Psoas muscle (tissue), 8 donors: ENCODE measurements at places on chromosomes 12 and 14.
A peak's percentile ranks its signal among the peaks of the same experiment; 100 is the strongest.

GRCh38 chr12:126482238-126482889 lies 1417.1 kb downstream of the AACS start:
- H3K4me3 ChIP-seq, result no peak overlapping the region
- H3K27me3 ChIP-seq, result no peaks in the 10 kb centered on the region
- H3K36me3 ChIP-seq, result no peaks in the 10 kb centered on the region
- no peaks in the 10 kb centered on the region for H3K4me1 ChIP-seq

GRCh38 chr12:52856787-52857186 lies 8.0 kb upstream of the KRT78 start:
- no peak for DNase-seq
- H3K4me1 ChIP-seq, result no peaks in the 10 kb centered on the region
- H3K4me3 ChIP-seq, result no peak overlapping the region

DNA sequence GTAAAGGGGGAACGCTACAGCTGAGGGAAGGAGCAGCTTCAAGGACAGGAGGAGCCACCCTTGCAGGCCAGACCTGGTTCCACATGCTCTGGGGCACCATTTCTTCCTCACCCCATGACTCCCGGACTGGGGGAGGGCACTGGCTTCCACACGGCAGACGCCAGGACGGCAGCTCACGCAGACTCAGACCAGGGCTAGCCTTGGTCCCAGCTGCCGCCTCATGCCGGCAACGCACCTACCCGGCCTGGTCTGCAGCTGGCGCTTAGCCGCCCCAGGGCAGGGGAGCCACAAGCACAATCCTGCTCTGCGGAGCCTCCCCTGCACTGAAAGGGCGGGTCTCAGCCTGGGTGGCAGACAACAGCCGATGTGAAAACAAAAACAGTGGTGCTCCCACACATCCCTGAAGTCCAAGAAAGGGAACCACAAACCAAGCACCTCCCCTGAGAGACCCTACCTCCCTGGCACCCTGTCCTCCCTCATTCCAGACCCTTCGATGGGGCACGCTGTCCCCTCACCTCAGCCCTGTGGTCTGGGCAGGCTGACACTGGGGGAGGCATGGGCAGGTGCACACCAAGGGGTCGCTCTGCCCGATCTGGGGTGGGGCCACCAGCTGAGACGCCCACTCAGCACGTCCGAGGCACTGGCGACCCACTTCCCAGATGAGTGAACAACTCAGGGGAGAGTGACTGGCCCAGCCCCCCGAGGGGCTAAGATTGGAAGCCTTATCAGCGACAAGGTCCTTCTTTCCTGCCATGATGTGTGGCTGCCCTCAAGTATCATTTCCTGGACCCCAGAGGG lies 65.0 kb downstream of the CHGA start:
- H3K4me1 ChIP-seq, result no peaks in the 10 kb centered on the region
- peaks cover 4% of the 10 kb centered on the region for H3K36me3 ChIP-seq
- no peak for DNase-seq
- no peak overlapping the region for H3K4me3 ChIP-seq
- no peak overlapping the region for H3K27ac ChIP-seq
- H3K27me3 ChIP-seq, result no peaks in the 10 kb centered on the region

DNA sequence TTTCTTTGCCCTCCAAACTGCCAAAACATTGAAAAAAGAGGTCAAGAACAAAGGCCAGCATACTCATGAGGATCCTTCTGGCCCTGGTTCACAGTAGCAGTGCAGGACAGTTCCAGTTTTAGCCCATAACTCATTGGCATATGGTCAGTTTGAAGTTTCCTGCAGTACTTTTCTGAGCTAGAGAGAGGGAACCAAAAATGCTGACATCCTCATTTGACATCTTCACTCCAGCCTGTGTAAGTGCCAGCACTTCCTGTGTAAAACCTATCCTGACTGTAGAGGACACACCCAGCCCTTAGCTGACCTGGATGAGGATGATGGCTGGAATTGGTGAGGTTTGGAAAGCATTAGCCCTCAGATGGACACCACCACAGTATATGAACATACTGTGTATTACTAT lies 84.1 kb downstream of the FGD4 start:
- no peaks in the 10 kb centered on the region for H3K36me3 ChIP-seq
- no peak overlapping the region for H3K4me3 ChIP-seq
- DNase-seq, result no peak
- H3K27ac ChIP-seq, result peak overlapping the region; percentile 56

DNA sequence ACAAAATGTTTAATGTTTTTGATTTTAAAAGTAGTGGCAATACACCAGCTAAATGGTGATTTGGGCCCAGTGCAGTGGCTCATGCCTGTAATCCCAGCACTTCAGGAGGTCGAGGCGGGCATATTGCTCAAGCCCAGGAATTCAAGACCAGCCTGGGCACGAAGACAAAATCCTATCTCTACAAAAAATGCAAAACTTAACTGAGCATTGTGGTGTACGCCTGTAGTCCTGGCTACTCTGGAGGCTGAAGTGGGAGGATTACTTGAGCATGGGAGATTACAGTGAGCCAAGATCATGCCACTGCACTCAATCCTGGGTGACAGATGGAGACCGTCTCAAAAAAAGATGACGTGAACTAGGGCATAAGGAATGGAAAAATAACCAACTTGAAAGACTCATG lies 4.7 kb downstream of the RPL36AL start:
- peaks cover 17% of the 10 kb centered on the region for H3K4me1 ChIP-seq
- no peak overlapping the region for H3K4me3 ChIP-seq
- no peaks in the 10 kb centered on the region for H3K36me3 ChIP-seq
- H3K27ac ChIP-seq, result no peak overlapping the region
- no peak for DNase-seq

DNA sequence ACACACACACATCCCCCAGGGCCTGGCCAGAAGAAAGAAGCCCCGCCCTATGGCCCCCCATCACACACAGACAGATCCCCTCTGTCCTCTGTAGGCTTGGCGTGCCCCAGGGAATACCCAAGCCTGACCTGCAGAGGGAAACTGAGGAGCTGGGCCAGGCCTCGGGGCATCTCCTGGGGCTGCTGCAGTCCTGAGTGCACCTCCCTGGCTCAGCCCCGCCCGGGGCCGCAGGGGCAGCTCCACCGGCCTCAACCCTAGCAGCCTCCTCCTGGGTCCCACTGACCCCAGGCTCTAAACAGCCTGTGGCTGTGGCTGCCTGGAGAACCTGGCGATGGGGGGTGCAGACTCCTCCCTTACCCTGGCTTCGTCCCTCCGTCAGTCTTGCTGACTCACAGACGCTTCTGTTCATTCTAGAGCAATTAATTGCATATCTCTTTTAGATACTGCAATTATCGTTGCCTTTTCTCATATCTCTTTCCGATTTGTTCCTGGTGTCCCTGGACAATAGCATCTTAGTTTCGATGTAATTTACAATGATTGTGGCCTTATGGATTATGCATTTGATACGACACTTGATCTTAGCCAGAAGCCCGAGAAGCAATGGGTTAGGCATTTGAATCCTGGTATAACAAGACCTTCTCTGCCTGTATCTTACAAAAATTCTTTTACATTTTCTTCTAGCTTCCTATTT lies 45.8 kb upstream of the EIF5 start:
- no peak overlapping the region for H3K27ac ChIP-seq
- no peak for DNase-seq
- H3K4me1 ChIP-seq, result no peaks in the 10 kb centered on the region

DNA sequence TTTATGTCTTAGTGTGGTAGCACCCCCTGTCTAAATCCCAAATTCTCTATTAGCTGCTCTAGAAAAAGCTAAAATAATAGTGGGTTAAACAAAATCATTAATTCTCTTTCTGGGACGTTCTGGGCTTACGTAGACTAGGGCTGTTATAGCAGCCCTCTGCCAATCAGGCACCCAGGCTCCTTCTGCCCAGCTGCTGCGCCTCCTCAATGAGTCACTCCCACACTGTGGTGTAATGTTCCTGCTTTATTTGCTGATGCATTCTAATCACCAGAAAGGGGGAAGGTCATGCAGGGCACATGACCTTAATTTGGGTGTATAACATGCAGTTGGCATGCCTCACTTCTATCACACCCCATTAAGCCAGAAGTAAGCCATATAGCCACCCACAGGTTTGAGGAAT lies 294.5 kb downstream of the GALC start:
- H3K27ac ChIP-seq, result no peak overlapping the region
- no peaks in the 10 kb centered on the region for H3K36me3 ChIP-seq
- no peak for DNase-seq
- H3K27me3 ChIP-seq, result no peaks in the 10 kb centered on the region
- no peak overlapping the region for H3K4me3 ChIP-seq
- H3K4me1 ChIP-seq, result no peaks in the 10 kb centered on the region

DNA sequence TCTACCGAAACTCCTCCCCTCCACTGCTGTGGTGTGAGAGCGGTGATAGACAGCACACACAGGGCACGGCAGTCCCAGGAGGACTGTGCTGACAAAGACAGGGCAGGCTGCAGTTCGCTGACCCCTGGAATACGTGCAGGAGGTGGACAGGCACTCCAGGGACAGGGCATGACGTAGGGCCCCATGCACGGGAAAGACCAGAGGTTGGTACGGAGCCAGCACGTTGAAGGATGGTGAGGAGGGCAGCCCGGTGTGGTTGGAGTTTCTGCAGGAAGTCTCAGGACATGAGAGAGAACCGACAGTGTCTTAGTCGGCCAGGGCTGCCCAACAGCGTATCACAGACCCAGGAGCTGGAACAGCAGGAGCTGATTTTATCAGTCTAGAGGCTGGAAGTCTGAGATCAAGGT lies 254.2 kb upstream of the FKBP4 start:
- no peaks in the 10 kb centered on the region for H3K4me1 ChIP-seq
- H3K27ac ChIP-seq, result no peak overlapping the region
- no peaks in the 10 kb centered on the region for H3K36me3 ChIP-seq
